SK-N-SH (cell line): ENCODE measurements at places on chromosomes 3 and 15. TPM values are rescaled to one million over a fixed set of nuclear protein-coding genes. Genes with fewer than 3 reads are reported as not detected.
A peak's percentile ranks its signal among the peaks of the same experiment; 100 is the strongest.

DNA sequence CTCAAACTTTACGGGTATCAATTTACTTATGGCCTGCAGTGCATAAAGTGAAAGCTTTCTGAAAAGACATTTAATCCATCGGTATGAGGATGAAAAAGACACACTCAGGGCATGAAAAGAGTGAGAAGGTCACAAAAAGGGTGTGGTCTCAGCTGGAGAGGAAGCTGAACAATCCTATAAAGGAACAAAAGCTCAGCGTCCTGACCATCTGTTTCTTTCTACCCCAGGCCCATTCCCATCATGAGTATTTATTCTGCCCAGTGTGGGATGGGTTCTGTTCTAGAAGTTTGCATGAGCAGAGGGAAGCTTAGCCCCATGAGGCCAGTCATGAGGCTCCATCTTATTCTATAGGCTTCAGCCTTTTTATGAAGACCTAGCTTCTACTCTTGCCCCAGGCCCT, 144.6 kb downstream of the LPP start:
- DNase-seq: no peak

GRCh38 chr15:60779718-60780503, 301.0 kb upstream of the ICE2 start:
- no peak for DNase-seq

DNA sequence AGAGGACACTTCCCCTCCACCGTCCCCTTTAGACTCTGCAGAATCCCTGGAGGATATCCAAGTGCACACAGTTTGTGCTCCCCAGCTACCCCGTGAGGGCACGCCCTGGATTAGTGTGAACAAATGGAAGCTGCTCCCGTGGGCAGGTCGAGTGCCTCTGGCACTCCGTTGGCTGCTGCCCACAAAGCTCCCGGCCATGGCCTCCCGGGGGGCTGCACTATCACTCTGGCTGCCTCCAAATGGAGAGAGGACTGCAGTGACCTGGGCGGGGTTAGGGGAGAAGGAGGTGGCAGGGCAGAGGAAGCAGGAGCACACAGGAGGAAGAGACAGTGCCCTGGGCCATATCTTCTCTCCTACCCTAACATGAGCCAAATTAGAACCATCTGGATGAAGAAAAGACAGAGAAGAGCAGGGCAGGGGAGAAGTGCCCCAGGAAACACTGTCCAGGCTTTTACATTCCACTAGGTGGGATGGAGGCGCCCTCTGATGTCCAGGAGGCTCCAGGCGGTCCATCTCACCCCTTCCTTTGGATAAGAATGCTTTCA, 29.4 kb upstream of the ACAD9 start:
- peak; percentile 83 for DNase-seq

DNA sequence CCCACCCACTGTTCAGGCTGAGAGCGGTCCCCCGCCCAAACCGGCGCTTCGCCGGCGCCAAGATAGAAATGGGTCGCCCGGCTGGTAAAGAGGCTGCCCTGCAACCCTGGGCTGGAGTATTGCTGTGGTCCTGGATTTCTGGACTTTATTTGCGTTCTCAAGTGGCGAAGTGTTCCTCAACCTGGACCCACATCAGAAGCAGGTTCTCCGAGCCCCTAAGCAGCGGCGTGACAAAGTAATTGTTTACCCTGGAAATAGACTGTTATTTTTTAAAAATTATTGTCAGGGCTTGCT, 481 bp upstream of the DYNC1LI1 start:
- no peak for DNase-seq

- DNase-seq: peak; percentile 63
Observed at GRCh38 chr3:58528629-58529028, 8.4 kb downstream of the ACOX2 start.

DNA sequence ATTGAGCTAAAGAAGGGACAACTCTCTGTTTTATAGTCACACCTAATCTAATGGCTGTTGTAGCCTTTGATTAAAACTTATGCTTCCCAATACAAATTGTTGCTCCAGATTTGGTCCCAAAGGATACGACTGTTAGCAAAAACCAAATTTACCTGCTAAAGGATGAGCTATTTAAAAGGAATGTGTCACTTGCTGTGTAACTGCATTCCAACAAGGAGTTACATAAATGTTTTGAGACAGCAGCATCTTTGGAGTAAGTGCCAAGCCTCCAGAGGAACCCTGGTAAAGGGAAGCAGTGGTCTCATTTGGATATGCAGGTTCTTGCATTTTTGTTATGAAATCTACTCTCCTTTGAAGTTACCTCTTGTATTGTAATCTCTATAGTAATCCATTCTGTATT, 233.3 kb downstream of the THSD4 start:
- no peak for DNase-seq

Gene DUOX1
- not detected in 2 replicates for polyA plus RNA-seq
